HCEC 1CT (cell line): ENCODE measurements at places on chromosomes 2 and 18.

GRCh38 chr2:185145316-185146121 is 547.2 kb downstream of the ZNF804A start:
- DNase-seq: no peak

DNA sequence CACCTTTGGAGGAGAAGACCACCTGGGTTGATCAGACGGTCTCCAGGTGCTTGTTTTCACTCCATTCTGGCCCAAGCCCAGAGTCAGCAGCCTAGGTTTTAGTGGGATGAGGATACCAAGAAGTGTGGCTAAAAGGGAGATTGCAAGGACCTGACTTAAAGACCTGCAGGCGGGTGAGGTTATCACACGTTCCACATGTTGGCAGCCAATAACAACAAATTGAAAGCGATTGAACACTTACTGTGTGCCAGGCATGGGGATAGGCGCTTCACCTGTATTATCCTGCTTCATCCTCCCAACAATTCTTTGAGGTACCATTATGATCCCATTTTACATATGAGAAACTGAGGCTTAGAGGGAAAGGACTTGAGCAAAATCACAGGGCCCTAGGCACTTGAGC is 5.0 kb downstream of the ARL4C start:
- no peak for DNase-seq

DNA sequence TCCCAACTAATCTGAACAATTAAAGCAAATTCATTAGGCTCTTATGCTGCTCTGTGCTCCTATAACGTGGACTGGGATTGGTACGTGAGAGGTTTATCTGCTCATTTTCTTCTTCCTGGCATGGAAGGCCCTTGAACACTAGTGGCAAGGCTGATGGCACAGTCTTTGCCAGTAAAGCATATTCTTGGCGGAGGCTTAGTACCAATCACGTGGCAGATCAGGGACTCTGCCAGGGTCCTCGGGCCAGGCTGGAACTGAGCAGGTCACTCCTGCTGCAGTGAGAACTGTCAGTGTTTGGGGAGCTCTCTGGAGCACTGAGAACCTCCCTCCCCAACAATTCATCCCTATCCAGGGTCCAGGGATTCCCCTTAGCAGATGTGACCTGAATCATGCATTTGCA is 3.7 kb upstream of the ALPK2 start:
- DNase-seq: no peak

GRCh38 chr18:25370391-25370790 is 18.4 kb upstream of the ZNF521 start:
- no peak for DNase-seq

DNA sequence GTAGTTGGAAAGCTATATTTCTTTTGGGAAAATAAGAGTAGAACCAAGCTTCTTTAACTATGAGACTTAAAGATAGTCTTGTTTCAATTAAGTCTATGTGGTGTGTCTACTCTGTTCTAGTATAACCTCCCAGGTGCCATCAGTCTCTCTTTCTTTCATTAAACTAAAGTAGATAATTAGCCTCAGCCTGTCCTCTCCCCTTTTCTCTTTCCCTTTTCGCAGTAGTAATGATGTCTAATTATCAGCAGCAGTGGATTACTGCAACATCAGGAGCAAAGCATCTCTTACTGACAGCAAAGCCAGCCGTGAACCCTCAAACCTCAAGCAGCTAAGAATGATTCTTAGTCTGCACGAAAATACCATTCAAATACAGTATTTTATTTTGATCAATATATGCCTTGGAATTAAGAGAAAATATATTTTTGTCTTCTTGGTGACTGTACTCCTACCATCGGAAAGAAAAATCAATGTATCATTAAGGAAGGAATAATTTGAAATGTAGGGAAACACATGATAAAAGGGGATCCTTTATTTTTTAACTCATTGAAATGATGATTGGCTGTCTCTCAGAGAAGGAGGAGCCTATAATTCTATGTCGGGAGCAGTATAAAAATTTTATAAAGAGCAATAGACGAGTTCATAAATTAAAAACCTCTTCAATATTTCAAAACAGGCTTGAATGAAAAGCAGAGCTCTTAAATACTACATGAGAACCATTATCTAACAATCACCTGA is 4.5 kb downstream of the NOL4 start:
- DNase-seq: no peak

DNA sequence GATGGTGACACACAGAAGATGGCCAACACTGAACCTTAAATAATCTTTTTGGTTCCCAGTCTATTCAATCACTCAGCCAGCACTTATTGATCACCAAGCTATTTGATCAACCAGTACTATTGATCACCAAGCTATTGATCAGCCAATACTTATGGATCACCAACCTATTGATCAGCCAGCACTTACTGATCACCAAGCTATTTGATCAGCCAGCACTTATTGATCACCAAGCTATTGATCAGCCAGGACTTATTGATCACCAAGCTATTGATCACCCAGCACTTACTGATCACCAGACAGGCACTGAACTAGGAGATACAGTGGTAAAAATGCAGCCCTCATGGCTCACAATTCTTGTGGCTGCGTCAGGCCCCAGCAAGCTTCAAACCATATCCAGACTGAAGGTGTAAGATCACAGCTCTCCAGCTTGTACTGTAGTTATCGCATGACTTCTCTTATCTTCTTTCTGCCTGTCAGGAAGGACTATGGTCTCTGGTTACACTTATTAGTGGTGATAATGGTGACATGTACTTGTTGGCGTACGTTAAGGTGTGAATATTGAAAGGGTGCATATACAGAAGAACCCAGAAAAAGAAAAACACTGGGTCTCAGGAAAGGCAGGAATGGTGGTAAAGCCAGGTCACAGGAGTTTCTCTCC is 18.4 kb upstream of the B3GNT2 start:
- no peak for DNase-seq

DNA sequence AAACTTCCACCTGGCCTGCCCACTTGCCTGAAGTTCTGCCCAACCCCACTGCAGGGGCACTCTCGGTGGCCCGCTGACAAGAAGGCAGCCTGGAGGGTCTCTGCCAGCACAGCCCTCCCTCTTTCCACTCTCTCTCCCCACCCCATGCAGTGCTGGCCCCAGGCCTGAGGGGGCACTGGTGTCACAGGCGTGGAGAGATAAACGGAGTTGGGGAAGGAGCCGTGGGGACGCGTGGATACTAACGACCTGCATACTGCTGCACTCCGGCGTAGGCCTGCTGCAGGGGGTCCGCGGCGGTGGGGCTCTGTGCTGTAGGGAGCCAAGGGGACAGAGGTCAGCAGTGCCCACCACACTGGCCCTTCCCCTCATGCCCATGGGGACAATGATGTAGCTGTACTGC is 299.3 kb downstream of the CELF4 start:
- DNase-seq: no peak

GRCh38 chr2:32009516-32010256 is 1.1 kb downstream of the MEMO1 start:
- DNase-seq: peak; percentile 25

GRCh38 chr18:67043276-67043675 is 439.4 kb upstream of the CDH19 start:
- no peak for DNase-seq

GRCh38 chr2:58834404-58834803 is 593.3 kb upstream of the FANCL start:
- no peak for DNase-seq

- no peak for DNase-seq
These were observed 74.9 kb downstream of the LONRF2 start for GRCh38 chr2:100247256-100248043.

DNA sequence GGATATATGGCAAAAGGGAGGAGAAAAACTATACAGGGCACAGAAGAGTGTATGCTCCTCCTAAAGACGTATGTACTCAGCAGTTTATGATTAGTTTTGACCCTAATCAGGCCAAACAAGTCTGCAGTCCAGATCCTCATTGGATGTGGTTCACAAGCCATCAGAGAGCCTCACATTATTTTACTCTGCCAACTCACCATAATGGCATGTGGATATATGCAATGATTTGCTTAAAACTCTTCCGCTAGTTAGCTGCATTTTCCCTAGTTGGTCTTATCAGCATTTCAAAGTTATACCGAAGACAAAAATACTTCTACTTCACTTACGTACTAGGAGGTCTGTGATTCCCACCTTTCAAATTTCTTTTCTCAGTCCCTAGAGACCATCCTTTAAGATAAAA is 198.4 kb downstream of the CMPK2 start:
- no peak for DNase-seq

- DNase-seq: no peak
These were observed 780.8 kb upstream of the KLHL29 start for GRCh38 chr2:22604136-22604535.

DNA sequence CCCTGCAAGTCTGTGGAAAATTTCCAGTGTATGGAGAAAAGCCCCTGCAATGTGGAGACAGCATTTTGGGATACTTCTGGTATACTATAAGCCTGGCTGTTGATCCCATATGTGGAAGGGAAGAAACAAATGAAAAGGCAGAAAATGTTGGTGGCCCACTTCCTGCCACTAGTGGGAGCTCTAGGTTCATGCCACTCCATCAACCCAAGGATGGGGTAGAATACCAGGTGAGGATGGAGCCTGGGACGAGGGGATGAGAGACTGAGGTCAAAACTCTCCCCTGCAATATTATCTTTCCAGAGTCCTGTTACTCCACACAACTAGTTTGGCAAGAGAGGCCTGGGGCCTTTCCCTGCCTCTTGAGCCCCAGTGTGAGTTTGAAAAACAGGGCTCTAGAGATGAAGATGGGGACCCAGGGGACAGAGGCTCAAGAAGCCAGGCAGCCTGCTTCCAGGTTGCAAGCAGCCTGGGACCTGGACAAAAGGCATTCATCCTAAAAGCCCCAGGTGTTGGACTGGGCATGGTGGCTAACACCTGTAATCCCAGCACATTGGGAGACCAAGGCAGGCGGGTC is 31.9 kb downstream of the BMP10 start:
- no peak for DNase-seq

DNA sequence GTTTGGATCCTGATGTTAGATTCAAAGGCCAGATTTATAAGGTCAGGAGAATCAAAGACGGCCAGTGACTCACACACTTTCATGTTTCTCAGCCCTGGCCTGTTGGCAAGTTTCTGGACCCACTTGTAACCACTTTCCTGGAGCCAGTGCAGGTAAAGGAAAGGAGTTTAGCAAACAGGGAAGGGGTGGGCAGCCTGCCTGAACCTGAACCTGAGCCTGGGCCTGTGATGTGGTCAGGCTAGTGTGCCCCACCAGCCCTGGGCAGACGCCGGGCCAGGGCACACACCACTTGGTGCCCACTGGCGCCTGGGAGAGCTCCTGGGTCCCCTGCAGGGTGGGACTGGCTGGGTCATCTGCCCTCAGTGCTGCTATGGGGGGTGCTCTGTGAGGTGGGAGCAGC is 100.5 kb upstream of the SPRED2 start:
- DNase-seq: no peak

- peak; percentile 94 for DNase-seq
These were observed 11.5 kb downstream of the ANKRD29 start for GRCh38 chr18:23650968-23651927.

DNA sequence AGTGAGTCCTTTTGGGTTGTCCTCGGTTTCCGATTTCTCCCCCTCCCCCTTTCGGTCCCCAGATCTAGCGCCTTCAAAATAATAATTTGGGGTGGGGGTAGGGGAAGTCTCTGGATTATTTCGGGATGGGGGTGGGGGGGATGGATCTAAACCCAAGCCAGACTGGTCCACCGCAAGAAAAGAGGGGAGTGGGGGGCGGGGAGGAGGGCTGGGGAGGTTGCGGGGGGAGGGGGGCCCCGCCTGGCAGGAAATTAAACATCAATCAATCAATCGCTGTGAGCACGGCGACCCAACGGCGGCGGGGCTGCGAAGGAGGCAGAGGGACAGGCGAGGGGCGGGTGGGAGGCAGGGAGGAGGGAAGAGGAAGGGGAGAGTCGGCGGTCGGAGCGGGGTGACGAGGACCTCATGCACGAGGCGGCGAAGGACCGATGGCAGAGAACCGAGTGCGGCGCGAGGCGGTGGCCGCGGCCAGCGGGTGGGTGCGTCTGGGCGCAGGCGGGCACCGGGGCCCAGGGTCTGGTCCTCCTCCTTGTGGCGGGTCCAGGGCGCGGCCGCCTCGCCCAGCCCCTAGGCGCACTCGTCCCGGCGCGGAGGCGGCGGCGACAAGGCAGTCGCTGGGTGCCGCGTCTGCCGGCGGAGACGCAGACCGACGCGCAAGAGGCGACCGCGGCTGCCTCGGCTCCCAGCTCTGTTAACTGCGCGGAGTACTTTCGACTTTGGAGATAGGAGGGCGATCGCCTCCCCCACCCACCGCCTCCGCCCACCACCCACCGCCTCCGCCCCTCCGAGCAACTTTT is 468 bp upstream of the SATB2 start:
- DNase-seq: peak; percentile 57

- no peak for DNase-seq
These were observed 184.8 kb downstream of the NR4A2 start for GRCh38 chr2:156147594-156148330.

DNA sequence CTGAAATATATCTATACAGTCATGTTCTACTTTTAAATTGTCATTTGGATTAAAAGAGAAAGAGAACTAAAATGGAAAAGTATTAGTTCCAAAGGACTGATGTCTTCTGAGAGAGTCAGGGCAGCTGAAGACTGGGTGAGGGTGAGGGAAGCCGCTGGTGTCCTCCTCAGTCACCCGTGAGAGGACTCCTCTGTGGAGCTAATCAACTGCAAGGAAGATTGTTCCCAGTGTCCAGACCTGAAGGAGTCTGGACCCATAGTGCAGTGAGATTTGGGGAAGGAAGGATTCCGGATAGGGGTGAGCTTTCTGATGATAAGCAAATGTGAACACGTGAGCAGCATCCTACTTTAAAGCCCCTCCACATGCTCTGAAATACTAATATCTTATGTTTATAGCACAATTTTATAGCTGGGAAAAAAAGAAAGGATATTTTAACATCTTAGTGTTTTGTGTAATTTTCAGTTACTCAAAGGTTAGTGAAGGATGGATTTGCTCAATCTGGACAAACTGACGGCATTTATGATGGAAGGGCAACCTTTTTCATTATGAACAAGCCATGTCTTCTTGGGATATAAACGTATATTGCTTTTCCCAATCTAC is 134.5 kb upstream of the TTC39C start:
- no peak for DNase-seq

- DNase-seq: peak; percentile 66
These were observed 971.0 kb upstream of the CDH2 start for GRCh38 chr18:29147944-29148343.

GRCh38 chr2:99765731-99766318 is 276.0 kb upstream of the REV1 start:
- DNase-seq: no peak

GRCh38 chr2:17658251-17658843 is 95.3 kb downstream of the SMC6 start:
- DNase-seq: peak; percentile 55

- peak; percentile 89 for DNase-seq
These were observed 44.9 kb downstream of the DYSF start for GRCh38 chr2:71498261-71498701.

DNA sequence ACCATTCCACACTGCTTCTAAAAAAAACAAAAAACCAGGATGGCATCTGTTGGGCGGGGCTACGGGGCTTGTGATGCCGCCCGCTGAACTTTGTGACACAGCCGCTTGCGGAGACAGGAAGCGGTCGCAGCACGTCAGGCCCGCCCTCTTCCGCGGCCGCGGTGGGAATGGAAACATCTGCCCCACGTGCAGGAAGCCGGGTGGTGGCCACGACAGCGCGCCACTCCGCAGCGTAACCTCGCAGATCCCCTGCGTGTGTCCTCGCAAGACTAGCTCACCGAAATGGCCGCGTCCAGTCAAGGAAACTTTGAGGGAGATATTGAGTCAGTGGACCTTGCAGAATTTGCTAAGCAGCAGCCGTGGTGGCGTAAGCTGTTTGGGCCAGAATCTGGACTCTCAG is 168.5 kb downstream of the SUCLG1 start:
- no peak for DNase-seq
